ENCODE measurements at places on chromosomes 2 and 18.

DNA sequence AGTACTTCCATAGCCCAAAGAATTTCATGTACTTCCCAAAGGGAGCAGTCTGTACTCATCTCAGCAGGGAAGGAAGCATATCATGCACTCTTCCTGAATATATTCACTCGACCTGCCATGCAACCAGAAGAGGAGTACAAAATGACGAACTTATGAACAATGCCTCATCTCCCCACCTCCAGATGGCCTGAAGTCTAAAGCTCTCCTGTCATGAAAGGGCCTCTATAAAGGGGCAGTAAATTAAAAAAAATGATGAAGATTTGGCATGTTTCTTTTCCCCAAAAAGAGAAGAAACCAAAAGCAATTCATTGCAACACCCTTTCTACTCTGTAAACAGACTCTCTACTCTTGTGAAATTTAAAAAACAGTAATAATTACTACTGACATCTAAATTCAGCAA, 1601.1 kb downstream of the LRP1B start:
- DNase-seq: no peak

GRCh38 chr18:46702471-46702870, 45.5 kb upstream of the LOXHD1 start:
- no peak for DNase-seq

DNA sequence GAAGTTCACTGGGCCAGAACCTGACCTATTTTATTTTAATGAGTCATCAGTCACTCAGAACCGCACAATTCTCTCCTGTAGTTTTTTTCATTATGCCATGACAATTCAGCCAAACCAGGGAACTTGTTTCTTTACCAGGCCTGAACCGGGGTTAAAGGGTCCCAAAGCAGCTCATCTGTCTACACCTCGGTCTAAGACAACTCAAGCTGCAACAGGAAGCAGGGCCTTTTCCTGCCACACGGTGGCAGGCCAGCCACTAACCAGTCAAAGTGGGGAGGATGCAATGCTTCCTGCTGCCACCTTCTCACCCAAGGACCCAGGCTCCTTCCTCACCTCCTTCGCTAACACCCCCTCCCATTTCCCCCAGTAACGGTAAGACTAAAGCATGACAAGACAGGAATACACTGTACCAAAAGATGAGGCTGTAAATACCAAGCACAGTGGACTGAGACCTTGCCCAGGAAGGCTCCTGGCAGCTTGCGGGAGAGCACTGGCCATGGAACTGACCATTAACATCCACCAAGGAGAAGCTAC, 56.7 kb upstream of the ACKR3 start:
- DNase-seq: no peak

- DNase-seq: peak; percentile 72
Measured at GRCh38 chr2:61793389-61793836, 60.4 kb downstream of the FAM161A start.

GRCh38 chr2:62826141-62826540, 120.6 kb downstream of the EHBP1 start:
- no peak for DNase-seq

DNA sequence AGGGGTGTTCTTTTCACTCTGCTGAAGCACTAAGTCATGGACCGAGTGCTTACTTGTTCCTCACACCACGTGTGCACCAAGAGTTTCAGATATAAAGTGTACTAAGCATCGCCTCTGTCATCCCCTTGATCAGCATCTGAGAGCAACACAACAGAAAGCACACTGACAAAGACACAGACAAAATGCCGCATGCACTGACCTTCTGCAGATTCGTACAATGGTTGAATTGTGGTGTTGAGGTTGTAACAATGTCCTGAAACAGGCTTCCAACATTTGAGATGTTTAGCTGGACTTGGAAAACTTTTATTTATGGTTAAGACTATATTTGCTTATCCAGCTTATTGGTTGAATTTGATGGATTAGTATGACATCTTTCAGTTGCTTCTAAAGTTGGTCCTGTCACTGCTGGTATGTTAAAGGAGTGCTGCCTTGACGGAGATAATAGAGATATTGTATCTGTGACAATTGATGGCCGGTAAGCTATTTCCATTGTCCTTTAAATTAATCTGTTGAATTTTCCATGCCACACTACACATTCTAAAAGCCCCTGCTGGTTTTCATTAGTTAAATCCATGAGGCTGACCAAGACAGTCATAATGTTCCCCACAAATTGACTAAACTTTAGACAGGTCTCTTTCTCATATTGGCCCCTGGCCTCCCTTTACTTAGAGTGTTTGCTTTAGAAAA, 99.9 kb downstream of the CBLN2 start:
- no peak for DNase-seq

GRCh38 chr18:56861244-56861643, 210.1 kb downstream of the WDR7 start:
- DNase-seq: peak; percentile 51

- DNase-seq: no peak
Measured at GRCh38 chr2:52594026-52594425, 1173.6 kb upstream of the CHAC2 start.

GRCh38 chr2:86038291-86039081, 67.2 kb downstream of the POLR1A start:
- DNase-seq: no peak

DNA sequence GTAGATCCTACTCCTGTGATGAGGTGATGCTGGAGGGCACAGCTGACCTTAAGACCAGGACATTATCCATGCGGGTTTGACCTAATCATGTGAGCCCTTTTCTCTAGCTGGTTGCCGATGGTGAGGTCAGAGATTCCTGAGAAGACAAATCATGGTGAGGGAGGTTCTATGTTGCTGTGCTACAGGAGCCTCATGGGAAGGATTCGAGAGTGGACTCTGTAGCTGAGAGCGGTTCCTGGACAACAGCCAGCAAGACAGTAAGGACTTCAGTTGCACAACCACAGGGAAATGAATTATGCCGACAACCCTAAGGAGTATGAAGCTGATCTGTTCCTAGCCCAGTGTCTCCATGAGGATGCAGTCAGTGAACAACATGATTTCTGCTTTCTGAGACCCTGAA, 80.4 kb downstream of the EPB41L3 start:
- no peak for DNase-seq

GRCh38 chr2:113176696-113177355, 3.1 kb downstream of the PSD4 start:
- DNase-seq: no peak

GRCh38 chr18:64539847-64540246, 391.0 kb upstream of the LINC00305 start:
- DNase-seq: no peak

GRCh38 chr2:241796610-241797138, 12.3 kb upstream of the NEU4 start:
- DNase-seq: no peak

DNA sequence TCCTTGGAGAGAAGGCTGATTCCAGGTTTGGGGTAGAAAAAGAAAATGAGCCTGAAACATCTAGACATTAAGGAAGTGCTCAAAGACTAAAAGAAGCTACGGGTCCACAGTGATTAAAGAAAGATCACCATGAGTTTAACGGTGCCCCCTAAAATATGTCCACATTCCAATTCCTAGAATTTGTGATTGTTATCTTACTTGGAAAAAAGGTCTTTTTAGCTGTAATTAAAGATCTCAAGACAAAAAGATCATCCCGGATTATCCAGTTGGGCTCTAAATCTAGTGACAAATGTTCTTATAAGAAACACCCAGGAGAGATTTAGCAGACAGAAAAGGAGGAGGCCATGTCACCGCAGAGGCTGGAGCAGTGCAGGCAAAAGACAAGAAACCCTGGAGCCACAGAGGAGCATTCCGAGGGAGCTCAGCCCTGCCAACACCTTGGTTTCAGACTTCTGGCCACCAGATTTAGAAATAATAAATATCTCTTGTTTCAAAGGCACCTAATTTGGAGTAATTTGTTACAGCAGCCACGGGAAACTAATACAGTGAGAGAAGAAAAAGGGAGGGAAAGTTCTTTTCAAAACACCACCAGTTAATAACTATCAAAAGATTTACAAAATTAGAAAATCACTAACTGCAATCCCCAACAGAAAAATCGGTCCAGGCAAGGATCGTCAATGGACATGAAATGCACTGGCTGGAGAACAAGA, 8.5 kb downstream of the UXS1 start:
- DNase-seq: no peak

DNA sequence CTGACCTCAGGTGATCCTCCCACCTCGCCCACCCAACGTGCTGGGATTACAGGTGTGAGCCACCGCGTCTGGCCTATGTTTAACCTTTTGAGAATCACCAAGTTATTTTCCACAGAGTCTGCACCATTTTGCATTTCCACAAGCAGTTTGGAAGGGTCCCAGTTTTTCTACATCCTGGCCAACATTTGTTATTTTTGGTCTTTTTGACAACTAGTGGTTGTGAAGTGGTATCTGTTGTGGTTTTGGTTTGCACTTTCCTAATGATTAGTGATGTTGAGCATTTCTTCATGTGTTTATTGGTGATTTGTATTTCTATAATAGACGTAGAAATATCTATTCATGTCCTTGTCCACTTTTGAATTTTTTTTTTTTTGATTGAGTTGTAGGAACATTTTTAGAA, 67.9 kb downstream of the BIRC6 start:
- DNase-seq: no peak

DNA sequence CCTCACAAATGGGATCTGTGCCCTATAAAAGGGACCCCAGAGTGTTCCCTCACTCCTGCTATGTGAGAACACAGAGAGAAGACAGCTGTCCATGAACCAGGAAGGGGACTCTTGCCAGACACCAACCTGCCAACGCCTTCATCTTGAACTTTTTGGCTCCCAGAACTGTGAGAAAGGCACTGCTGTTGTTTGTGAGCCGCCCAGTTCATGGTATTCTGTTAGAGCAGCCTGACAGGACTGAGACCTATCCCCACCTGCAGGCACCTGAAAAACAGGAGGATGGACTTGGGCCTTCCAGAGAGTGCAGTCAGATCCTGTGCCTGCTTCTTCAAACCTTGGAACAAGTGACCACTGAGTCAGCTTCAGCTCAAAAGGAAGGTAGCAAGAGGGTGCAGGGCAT, 51.4 kb downstream of the CRACDL start:
- no peak for DNase-seq

DNA sequence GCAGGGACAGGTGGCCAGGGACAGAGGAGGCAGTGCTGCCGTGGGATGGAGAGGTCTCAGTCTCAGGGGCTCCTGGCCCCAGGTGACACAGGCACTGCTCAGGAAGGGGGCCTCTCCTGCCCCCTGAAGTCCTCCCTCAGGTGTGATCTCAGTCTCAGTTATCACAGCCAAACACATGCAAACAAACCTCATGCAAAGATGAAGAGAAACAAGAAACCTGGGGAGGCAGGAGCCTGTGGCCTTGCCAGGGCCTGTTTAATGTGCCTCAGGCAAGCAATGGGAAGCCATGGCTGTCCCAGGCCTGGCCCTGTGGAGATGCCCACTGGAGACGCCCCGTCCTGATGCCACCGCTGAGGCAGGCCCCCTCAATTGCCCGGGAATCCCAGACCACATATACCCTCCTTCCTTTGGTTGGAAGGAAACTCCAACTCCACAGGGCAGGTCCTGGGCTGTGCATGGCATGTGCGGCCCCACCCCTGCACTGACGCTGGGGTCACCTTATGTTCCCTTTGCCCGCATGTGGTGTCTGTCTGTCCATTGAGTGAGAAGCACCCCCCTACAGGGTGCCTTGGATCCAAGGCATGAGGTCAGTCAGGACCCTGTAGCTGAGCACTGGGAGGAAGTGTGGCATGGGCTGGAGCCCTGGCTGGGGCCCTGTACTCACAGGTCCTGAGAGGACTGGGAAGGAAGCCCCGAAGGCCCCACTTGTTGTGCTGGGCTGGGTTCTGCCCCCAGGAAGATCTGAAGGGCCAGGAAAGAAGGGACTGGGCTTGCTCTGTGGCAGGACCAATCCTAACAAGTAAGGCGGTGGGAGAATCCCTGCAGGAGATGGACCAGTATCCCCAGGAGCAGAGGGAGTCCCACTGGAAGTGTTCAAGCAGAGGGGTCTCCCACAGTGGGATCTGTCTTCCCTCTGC, 68.8 kb upstream of the RAB6C start:
- no peak for DNase-seq

- peak; percentile 47 for DNase-seq
Measured at GRCh38 chr2:157874997-157875640, 1.0 kb downstream of the ACVR1 start.

- no peak for DNase-seq
Measured at GRCh38 chr2:221423210-221423804, 148.8 kb downstream of the EPHA4 start.

GRCh38 chr2:129712676-129712985, 266.8 kb upstream of the RAB6C start:
- DNase-seq: no peak

DNA sequence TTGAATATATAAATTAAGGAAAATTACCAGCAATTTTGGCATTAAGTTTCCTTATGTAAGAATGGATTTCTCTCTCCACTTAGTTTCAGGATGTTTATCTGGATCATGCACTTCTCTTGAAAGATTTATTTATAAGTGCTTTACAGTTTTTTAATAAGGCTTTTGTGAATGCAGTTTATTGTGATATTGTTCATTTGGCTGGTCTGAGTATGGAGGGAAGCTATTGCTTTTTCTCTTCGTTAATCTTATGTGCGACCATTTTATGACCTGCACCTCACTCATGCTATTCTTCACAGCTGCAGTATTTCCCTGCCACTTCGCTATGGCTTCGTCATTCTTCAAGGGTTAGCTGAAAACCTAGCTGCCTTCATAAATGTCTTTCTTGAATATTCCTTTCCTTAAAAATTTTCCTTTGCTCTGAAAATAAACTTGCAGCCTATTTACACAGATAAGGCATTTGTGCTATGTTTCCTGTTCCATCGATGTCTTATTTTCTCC, 233.4 kb downstream of the SOCS6 start:
- DNase-seq: no peak

DNA sequence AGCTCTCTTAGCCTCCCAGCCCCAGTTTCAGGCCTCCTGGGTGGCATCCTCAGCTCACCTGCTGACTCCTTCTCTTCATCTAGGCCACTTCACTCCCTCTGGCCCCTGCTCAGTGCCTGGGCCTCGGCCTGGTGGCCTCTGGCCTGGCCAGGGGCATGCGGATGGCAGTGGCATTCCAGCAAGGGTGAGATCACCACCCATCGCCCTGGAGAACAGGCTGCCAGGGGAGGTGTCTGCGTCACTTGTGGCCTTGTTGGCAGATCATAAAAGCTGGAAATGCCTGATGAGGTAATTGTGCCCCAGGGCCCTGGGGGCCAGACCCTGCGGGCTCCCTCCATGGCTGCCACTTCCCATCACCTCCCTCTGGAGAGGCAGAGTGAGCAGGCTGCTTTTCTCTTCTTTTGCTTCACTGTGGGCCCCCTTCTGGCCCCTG, 72.5 kb upstream of the SMAD2 start:
- DNase-seq: no peak

- no peak for DNase-seq
Measured at GRCh38 chr2:233799716-233800115, 21.6 kb downstream of the MROH2A start.
